Epithelial cell of umbilical artery (primary cell): ENCODE measurements at places on chromosomes 1 and 21. TPM values are rescaled to one million over a fixed set of nuclear protein-coding genes. Genes with fewer than 3 reads are reported as not detected.

TNFRSF1B gene
- total RNA-seq = 20.8 and 33.0 TPM in 2 replicates

SPRR5 gene
- not detected in 2 replicates for total RNA-seq

CORT gene
- not detected in 2 replicates for total RNA-seq

BTBD19 gene
- 8.1 and 8.2 TPM in 2 replicates for total RNA-seq

EPHA10 gene
- not detected in 2 replicates for total RNA-seq

FAM131C gene
- not detected in 2 replicates for total RNA-seq

RAB7B gene
- 0.15 TPM in 1 of 2 replicates, not detected in the other for total RNA-seq

AQP10 gene
- under 0.01 TPM in 1 of 2 replicates, not detected in the other for total RNA-seq

CCDC18 gene
- 9.1 and 18.8 TPM in 2 replicates for total RNA-seq
